ENCODE measurements at places on chromosomes 12 and 14. TPM values are rescaled to one million over a fixed set of nuclear protein-coding genes. Genes with fewer than 3 reads are reported as not detected.

The NEUROD4 gene
- not detected for total RNA-seq

The SLC10A1 gene
- not detected for total RNA-seq

The CLEC4D gene
- 0.12 TPM for total RNA-seq

The INHBC gene
- not detected for total RNA-seq

The ITGA7 gene
- total RNA-seq, result 26.3 TPM

The TRIP11 gene
- 18.6 TPM for total RNA-seq

The COX8C gene
- total RNA-seq, result not detected

The MYO1H gene
- total RNA-seq, result 0.62 TPM

Measured in esophagus squamous epithelium (tissue), 5 donors.